Naive thymus-derived CD8-positive, alpha-beta T cell (primary cell): ENCODE measurements at places on chromosomes 5 and 9. TPM values are rescaled to one million over a fixed set of nuclear protein-coding genes. Genes with fewer than 3 reads are reported as not detected.

CYLC2 gene
- total RNA-seq, result not detected

VPS13A gene
- 44.3 TPM for total RNA-seq

C1QTNF3 gene
- total RNA-seq, result 7.4 TPM

SLC28A3 gene
- total RNA-seq, result not detected

GRCh38 chr5:54445691-54446378, 9.7 kb upstream of the HSPB3 start:
- DNase-seq, result no peak

DNA sequence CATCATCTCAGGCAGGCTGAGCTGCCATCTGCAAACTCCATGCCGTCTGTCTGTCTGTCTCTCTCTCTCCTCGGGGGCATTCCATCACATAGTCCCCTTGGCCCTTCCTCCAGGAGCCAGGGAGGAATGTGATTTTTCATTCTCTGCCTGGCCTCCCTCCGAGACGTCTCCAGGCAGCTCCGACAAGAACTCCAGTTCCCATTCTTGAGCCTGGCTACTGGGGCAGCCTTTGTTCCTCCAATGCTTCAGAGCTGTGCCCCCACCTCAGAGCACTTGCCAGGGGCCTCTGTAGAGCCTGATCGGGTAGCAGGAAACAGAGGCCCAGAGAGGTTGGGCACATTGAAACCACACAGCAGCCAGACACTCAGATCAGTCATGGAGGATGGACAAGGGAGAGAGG, 74.0 kb downstream of the COL27A1 start:
- no peak for DNase-seq

DNA sequence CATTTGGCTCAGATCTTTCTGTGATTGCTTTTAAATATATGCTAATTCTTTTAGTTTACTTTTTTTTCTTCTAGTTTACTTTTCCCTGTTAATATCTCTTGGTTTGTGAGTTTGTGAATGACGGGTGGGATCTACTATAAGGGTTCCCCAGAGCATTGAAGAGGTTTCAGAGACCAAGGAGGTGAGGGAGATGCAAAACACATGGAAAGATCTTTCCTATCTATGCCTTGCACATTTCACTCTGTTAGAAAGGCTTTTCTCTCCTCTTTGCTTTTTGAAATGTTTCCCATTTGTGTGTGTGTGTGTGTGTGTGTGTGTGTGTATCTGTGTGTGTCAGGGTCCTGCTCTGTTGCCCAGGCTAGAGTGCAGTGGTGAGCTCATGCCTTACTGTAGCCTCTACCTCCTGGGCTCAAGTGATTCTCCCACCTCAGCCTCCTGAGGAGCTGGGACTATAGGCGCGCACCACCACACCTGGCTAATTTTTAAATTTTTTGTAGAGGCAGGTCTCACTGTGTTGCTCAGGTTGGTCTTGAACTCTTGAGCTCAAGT, 50.7 kb downstream of the CNTLN start:
- no peak for DNase-seq

- DNase-seq, result no peak
Observed at GRCh38 chr5:86880785-86881492, 263.2 kb downstream of the COX7C start.
